HuH-7 (cell line): ENCODE measurements at places on chromosomes 2 and 18.
A peak's percentile ranks its signal among the peaks of the same experiment; 100 is the strongest.

GRCh38 chr18:59140302-59140885 lies 710 bp downstream of the SEC11C start:
- DNase-seq, result peak; percentile 13

DNA sequence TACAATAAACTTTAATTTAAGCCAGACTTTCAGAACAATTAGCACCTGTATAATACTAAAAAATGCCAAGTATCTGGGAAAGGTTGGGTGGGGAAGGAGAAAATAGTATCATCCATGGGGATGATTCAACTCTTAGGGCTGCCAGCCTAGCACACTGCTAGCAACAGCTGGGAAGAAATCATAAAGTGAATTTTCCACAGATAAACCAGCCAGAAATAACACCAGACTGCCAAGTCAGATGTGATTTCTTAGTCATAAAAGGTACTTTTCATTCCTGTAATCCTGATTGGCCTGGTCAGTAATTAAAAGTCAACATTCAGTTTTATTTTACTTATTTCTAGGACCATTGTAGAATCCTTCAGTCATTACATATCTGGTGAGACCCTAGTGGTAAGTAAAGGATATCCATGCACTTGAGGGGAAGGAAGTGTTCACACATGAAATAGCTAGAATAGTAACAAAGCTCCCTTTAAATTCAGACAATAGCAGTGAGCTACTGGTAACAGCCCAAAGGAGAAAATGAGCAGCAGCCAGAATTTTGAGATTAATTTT lies 59.4 kb downstream of the LIMS1 start:
- DNase-seq, result no peak

GRCh38 chr2:232873292-232873908 lies 3.3 kb downstream of the SNORC start:
- DNase-seq, result no peak

DNA sequence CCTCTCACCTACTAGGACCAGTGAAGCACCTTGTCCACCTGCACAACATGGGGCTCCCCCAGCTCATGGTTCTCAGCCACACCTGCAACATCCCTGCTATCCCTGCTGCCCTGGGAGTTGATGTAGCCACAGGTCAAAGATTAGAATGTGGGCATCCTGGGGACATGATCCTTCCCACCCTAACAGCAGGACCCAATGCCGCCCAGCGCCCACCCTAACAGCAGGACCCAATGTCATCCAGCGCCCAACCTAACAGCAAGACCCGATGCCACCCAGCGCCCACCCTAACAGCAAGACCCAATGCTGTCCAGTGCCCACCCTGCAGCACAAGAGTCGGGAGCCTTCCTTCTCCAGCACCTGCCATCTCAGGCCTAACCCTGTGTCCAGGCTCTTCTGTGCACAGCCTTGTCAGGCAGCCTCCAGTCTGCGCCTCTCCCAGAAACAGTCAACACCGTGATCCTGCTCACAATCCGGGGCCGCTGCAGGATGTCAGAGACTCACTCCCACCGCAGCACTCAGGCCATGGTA lies 237.3 kb upstream of the SALL3 start:
- DNase-seq, result no peak

GRCh38 chr2:153872311-153873051 lies 759 bp downstream of the GALNT13 start:
- no peak for DNase-seq

GRCh38 chr2:120132190-120132589 lies 91.0 kb downstream of the TMEM185B start:
- DNase-seq, result no peak

GRCh38 chr2:138615257-138615656 lies 113.7 kb downstream of the SPOPL start:
- DNase-seq, result no peak

GRCh38 chr2:33602201-33602830 lies 3.2 kb upstream of the FAM98A start:
- no peak for DNase-seq

DNA sequence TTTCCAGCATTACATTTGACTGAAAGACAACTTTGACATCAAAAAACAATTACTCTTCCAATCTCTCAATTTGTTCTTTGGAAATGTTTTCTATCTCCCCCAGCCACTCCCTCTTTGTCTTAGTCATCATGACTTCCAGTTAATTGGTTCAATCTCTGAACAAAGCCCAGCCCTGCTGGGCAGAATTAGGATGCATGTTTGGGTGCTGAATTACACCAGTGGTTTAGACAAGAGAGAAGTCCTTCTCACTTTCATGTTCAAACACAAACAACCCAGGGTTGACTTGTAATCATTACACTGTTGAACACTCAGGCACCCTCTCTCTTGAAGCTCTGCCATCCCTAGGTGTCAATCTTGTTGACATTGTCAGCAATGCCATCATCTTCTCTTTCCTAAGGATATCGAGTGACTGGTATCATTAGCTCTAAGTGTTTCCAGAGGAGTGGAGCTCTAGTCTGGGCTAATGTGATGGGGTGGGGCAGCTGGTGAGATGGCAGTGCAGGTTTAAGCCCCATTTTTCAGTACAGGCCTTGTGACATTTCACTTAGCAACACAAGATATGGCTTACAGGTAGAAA lies 90.8 kb upstream of the MEIS1 start:
- DNase-seq, result no peak

DNA sequence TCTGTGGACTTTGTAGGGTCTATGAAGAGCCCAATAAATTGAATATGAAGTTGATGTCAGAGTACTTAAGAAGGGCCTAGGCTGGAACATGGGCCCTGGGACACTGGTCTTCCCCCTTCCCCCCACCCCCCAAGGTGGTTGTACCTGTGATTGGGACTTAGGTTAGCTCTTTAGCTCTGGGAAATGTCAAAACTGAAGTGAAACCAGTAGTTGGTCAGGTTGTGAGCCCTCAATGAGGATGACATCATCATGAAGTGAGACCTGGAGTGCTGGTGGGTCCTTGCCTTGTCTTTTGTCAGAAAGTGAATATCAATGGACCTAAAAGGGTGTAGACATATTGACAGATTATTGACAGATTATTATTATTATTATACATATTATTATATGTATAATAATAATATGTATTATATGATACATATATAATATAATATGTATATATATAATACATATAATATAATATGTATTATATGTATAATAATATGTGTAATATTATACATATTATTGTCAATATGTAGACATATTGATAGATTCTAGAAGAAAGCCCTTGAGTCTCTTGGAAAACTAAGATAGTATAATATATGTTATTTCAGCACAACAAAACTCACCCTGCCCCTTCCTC lies 5.4 kb downstream of the MARS2 start:
- no peak for DNase-seq

- DNase-seq, result no peak
Observed at GRCh38 chr2:205700331-205701132, 18.2 kb downstream of the NRP2 start.

- DNase-seq, result no peak
Observed at GRCh38 chr2:112824694-112825085, 11.9 kb downstream of the IL1B start.

DNA sequence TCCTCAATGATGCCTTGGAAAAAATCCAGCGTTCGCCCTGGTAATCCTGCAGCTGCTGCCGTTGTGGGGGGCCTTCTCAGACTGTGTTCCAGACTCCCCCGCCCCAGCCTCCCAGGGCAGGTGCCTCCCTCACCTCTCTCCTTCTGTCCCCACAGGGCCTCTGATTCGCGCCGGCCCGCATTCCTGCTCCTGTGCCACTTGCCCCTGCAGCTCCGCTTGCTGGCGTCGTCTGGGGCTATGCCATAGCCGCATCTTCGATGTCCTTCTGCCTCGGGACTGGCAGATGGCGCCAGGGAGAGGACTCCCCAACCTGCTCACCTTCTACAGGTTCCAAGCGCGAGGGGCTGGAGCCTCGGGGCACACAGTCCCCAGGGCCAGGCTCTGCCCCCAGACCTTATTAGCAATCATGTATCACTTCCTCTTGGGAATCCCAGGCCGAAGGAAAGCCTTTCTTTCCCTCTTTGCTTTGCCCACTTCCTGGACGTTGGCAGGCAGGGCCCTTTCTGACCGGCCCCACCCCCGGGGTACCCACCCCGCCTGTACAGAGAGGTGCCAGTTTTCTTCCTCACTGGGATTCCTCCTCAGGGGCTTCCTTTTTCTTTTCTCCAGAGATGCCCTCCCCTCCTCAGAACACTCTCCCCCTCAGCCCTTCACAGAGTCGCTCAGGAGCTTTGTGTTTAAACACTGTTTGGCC lies 4.4 kb downstream of the SPATA3 start:
- DNase-seq, result no peak

- DNase-seq, result no peak
Observed at GRCh38 chr2:109212836-109213563, 84.0 kb downstream of the SH3RF3 start.

DNA sequence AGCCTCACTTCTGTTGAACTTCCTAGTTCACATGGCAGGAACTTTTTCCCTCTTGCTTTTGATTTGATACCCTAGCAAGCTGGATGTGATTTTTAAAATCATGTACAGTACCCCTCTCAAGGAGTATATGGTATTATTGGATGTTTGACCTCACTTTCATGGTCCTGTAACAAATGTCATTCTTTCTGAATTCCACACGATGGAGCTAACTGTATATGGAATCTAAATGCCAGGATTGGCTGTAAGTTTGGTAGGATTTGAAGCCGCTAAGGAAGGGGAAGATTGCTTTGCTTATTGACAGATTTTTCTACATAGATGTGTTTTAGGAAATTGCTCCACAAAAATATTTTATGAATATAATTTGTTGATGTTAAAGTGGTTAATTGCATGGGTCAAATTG lies 18.3 kb downstream of the MAIP1 start:
- DNase-seq, result no peak

GRCh38 chr2:8132351-8132831 lies 549.5 kb upstream of the ID2 start:
- no peak for DNase-seq

DNA sequence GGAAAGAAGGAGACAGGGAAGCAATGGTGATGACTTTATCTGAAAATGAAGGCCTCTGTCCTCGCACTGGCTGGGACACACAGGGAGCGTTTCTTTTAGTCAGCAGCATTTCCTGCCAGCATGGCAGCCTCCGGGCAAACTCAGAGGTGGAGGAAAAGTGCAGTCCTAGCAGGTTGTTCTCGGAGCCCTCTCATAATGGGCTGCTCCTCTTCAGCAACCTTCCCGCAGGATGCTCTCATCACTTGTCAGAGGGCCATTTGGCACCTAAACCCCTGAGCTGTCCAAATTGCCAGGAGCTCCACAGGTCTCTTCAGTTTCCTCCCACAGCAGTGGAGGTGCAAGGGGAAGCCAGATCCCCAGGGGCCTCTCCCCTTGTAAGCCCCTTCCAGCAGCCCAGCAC lies 6.2 kb downstream of the STK39 start:
- no peak for DNase-seq

DNA sequence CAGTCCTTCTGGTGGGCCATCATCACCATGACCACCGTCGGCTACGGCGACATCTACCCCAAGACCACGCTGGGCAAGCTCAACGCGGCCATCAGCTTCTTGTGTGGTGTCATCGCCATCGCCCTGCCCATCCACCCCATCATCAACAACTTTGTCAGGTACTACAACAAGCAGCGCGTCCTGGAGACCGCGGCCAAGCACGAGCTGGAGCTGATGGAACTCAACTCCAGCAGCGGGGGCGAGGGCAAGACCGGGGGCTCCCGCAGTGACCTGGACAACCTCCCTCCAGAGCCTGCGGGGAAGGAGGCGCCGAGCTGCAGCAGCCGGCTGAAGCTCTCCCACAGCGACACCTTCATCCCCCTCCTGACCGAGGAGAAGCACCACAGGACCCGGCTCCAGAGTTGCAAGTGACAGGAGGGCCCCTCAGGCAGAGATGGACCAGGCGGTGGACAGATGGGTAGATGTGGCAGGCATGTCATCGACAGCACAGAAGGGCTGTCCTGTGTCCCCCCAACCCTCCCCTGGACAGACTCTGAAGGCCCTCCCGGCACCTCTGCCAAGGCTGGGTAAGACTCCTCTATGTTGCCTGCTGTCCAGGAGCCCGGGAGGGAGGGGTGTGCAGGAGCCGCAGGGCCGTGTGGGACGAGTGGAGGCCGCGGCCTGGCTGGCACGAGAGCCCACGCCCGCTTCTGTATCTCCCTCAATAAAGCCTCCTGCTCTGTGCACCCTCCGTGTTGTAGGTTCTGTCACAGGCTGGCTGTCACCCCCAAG lies 2.0 kb downstream of the KCNF1 start:
- no peak for DNase-seq

DNA sequence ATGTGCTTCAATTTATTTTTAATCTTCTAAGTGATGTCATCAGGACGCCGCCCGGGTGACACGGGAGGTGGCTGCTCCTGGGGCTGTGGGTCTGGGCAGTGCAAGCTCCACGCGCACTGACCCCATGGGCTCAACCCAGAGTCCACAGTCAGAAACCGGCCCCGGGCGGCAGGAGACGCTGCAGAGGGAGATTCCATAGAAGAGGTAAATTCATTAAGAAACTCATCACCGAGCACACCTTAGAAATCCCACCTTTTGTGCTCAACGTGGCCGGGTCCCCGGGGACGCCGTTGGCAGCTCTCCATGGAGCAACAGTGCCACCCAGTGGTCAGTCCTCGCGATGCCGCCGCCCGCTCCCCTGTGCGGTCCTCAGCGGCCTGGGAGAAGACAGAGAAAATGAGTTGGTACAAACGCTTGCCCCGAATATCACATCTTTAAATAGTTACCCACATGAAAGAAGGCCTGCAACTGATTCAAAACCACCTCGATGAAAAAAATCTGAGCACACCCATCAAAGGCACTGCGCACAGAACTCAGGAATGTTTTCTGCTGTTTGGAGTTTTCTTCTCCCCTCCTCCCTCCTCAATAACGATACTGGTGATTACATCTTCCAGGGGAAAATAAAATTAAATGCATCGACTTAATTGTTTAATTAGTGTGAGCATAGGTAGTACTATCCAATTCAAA lies 92.6 kb downstream of the CMPK2 start:
- peak; percentile 64 for DNase-seq

GRCh38 chr2:132276571-132276981 lies 114.8 kb upstream of the ANKRD30BL start:
- no peak for DNase-seq

GRCh38 chr2:22110244-22110651 lies 986.5 kb downstream of the TDRD15 start:
- DNase-seq, result no peak

DNA sequence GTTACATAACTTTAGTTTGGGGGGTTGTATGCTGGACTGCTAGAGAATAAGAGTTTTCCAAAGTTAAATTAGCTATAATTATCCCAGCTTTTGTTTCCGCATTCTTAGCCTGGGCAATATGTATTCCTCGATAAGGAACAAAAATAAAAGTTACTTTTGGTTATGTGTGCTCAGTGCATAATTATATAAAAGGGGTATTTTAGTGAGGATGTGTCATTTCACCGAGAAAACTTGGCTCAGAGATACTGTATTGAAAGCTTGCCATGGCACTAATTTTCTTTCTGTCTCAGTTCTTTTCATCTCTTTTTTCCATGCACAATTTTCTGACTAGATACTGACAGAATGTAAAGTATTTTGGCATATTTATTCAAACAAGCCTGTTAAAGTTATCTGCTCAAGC lies 28.2 kb downstream of the ARHGAP15 start:
- DNase-seq, result no peak

- DNase-seq, result no peak
Observed at GRCh38 chr2:38467768-38468455, 90.8 kb upstream of the ATL2 start.

GRCh38 chr2:26784570-26785234 lies 1.2 kb upstream of the CENPA start:
- no peak for DNase-seq
